ENCODE measurements at places on chromosomes 7 and 10.

GRCh38 chr10:69911613-69912528 is 110.2 kb downstream of the COL13A1 start:
- no peak for DNase-seq

DNA sequence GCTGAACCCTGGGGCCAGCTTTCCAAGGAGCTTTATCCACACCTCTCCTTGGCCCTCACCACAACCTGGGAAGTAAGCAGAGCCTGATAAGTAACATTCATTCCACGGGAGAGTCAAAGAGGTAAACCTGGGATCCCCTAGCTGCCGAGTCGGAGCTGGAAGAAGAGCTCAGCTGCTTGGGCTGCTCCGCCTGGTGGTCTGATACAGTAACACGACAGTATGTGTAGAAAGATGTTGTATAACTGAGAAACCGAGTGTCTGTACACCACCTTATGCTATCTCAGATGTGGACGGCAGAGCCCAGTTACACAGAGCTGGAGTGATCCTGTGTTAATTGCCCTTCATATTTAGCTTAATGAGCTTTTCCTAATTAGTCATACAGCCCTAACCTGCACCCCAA is 151.3 kb upstream of the KMT2E start:
- DNase-seq, result no peak

DNA sequence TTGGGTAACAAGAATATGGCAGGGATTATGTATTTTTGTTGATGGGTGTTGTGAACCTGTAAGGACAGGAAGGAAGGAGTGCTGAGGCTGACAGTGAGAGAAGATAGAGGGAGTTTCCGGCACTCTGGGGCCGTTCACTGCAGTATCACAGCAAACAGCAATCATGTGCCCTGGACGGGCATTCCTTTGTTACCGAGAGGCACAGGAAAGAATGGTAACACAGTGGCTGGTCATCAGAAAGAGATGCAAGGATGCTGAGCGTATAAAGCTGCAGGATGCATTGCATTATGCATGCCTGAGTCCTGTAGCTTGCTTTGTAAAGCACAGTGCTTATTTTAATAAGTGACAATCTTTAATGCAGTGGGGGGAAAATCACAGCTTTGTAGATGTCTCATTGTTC is 286.8 kb downstream of the RPS24 start:
- DNase-seq, result no peak

DNA sequence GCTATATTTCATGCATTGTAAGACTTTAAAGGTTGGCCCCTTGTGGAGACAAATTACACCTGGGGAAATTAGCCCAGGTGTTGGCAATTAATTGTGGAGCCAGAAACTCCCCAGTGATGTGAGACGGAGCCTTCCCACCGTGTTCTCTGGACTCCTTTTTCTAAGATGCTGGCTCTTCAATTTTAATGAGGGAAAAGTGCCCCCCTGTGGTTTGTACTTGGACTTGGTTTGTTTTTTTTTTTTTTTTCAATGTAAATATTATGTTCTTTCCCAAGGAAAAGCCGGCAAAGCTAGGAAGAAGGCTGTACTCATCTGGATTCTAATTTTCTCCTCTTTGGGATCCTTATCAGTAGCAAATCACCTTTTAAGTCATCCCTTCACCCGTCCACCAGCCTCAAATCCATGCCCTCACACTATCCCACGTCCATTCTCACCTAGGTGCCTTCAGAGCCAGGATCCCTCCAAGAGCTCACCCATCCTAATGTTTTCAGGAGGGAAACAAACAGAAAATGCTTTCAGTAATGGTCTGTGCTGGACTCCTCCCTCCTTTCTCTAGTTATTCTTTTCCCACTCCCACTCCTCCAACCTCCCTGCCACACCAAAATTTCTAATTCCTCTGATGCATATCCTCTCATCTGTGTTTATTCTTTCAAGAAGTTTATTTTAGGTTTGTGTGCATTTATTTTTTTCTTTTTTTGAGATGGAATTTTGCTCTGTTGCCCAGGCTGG is 20.4 kb upstream of the ST8SIA6 start:
- DNase-seq, result no peak

DNA sequence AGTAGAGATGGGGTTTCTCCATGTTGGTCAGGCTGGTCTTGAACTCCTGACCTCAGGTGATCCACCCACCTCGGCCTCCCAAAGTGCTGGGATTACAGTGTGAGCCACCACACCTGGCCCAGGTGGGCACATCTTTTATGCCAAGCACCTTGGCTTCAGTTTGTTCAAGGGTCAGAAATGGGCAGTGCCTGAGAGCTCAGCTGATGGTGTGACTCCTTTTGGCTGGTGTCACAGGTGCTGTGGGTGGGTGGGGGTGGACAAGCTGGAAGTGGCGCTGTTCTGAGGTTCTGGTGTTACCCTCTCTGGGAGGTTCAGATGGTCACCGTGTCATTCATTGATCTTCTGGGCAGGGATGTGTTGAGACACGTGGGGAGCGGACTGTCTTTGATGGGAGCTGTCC is 11.5 kb downstream of the ADCY1 start:
- DNase-seq, result no peak

DNA sequence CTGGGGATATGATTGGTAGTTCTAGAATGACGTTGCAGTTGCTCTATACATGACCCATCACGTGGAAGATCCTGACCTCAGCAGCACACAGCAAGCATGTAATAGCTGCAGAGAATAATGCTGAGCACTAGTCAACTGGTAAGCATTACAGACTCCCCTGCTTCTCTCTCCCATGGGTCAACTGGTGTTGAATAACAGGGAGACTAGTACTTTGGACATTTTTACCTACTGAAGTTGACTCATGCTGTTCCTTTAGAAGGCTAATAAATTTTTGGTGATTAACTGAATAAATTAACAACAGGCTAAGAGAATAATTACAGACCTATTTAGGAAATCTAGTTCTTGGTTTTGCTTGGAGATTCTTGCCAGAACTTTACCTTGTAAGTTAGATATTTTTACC is 234.1 kb downstream of the AUTS2 start:
- DNase-seq, result no peak

DNA sequence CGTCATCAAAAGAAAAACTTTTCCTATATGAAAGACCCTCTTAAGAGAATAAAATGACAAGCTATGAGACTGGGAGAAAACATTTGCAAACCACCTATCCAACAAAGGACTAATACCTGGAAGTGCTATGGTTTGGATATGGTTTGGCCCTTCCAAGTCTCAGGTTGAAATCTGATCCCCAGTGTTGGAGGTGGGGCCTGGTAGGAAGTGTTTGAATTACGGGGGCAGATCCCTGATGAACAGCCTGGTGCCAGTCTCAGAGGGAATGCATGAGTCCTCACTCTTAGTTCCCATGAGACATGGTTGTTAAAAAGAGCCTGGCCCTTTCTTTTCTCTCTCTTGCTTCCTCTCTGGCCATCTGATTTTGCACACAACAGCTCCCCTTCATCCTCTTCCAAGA is 6.3 kb downstream of the ALDH18A1 start:
- DNase-seq, result no peak

DNA sequence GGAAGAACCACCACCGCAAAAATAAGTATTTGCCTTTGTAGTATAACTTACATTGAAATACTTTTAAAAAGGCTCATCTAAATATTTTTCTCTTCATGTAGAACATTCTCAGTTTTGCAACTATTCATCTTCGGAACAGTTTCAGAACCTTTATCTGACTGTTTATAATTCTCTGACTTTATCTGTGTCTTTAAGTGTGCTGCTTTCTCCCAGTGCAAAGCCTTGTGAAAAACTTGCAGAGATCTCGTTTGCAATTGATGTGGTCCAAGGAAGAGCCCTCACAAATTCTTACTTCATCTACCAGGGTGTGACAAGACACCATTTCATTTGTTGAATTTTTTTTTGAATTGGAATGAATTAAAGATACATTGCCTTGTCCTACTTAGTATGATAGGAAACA is 186.4 kb downstream of the DKK1 start:
- DNase-seq, result no peak

- DNase-seq, result no peak
These were observed 90.1 kb downstream of the FOXL3 start for GRCh38 chr7:380139-380485.

DNA sequence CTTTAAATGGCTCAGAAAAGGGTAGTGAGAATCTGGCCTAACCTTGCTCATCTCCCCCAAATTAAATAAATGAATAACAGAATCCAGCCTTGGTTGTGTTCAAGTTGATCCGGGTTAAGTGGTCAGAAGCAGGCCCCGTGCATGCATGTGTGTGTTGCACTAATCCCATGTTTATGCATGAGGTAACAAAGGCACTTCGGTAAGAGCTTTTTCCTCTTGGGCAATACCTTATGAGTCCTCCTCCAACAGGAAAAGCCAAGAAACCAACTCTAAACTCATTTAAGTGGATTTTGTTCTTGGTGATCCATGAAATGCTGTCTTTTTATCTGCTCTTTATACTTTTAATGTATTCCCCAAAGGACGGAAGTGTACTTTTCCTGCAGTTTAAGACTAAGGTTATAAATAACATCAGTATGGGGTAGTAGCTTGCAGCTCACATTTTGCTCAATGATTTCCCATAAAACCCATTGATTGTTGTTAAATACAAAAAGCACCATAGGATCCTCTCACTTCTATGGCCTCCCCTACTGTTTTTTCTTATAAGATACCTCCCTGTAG is 104.9 kb upstream of the YAE1 start:
- DNase-seq, result no peak

GRCh38 chr10:13862546-13863233 is 275.9 kb downstream of the PRPF18 start:
- no peak for DNase-seq

DNA sequence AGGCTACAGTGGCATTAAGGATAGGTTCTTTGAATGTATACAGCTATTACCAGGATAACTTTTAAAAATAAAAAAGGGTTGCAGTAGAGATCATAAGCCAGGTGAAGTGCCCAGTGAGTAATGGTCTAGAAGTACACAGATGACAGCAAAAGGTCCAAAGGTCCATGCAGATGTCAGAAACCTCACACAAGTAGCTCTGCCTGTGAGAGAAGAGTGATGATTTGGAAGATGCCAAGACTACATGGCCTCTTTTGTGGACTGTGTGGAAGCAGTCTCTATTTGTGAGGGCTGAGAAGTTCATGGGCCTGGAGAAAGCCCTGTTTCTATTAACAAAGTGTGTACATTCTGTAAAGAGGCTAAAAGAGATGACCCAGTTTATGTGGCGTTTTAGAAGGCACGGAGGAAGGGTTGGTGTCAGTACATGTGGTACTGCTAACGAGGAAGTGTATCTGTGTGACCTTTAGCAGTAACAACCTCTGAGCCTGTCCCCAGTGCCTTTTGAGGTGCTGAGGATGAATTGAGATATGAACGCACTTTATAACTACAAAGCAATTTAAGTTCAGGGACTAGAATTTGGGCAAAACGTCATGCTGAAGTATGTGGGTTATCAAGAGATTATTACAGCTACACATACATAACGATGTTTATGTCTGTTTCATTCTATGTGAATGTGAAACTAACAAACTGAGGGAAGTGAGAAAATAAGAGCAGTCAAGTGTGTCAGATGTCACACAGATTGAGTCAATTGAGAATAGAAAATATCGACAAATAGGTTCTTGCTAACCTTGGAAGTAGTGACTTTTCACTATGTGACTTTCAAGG is 7.6 kb downstream of the CYCS start:
- no peak for DNase-seq

DNA sequence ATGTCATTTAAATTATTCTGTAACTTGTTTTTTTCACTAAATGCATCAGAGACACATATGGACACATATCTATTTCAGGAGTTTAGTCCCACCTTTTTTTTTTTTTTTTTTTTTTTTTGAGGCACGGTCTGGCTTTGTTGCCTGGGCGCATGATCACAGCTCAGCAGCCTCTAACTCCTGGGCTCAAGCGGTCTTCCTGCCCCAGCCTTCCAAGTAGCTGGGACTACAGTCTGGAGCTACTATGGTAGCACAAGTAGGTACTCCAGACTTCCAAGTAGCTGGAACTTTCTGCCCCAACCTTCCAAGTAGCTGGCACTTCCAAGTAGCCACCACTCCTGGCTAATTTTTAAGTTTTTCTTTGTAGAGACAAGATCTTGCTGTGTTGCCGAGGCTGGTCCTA is 407.7 kb downstream of the GALNT17 start:
- DNase-seq, result no peak

DNA sequence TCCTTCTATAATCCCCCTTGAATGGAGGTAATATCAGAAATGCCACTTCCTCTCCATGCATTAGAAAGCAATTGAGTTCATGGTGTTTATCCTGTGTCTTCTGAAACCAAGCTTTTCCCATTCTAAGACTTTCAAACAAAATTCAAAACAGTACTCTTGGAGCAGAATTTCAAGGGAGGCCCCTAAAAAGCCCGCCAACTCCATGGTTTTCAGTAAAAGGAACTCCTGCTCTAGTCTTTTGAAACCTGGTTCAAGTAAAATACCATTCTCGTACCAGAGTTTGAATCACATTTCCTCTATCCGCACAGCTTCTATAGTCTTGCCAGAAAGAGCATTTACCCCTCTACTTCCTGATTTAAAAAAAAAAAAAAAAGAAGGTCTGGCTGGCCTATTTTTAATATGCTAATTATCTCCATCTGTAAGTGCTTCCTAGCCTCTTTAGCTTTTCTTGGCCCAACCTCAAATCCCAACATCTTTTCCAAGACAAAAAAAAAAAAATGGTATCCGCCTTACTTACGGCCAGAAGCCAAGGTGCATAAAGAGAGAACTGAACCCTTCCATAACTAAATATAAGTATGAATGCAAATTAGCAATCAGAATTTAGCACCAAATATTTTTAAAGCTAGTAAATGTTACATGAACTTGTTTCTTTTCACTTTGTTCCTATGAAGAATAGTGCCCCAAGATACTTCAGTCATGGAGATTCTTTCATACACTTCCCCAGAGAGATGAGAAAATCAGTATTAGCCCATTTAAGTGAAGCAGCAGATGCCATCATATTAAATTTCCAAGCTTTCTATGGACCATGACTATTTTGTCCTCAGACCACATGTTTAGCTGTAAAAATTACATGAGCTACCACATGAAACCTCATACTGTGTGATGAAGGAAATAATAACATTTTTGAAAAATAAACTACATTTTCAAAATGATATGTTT is 199.9 kb upstream of the FAM3C start:
- no peak for DNase-seq

DNA sequence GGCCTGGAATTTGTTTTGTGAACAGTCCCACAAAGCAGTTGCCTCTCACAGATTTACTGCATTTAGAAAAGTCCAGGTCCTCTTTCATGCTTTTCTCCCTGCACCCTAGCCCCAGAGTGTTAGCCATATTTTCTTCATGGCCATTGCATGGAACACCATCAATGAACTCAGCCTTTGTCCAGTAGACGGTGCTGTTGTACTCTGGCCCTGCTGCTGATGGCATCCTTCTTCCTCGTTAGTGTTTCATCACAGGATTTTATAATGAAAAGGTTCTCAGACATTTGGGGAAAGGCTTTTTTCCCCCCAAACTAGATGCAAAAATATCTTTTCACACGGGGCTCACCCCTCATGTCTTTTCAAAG is 93.0 kb upstream of the SLC25A13 start:
- DNase-seq, result no peak

GRCh38 chr10:2951235-2951835 is 116.0 kb upstream of the PFKP start:
- no peak for DNase-seq

DNA sequence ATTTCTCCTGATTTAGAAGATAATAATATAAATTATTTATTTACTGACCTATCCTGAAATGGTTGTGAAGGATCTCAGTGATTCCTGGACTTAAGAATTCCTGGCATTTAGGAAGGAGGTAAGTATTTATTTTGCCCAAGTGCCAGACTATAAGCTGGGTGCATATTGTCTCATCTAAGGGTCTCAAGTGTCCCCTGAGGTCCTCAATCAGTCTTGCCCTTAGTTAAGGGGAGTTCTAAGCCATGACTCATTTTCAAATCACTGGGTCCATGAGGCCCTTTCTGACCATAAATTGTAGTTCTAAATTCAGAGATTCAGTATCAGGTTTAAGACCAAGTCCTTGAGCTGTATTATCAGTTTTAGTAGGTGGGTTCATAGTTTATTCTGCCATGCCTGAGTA is 251.6 kb upstream of the MEOX2 start:
- no peak for DNase-seq

All from activated T-cell treated with anti-CD3 and anti-CD28 coated beads, Interleukin-2, amount 50 U/mL, for 1 hour (primary cell).